ENCODE measurements at places on chromosomes 13 and 19.
A peak's percentile ranks its signal among the peaks of the same experiment; 100 is the strongest.

GRCh38 chr13:39823063-39823713 is 167.7 kb downstream of the COG6 start:
- DNase-seq, result no peak

GRCh38 chr19:5891938-5892771 is 11.4 kb downstream of the NDUFA11 start:
- no peak for DNase-seq

DNA sequence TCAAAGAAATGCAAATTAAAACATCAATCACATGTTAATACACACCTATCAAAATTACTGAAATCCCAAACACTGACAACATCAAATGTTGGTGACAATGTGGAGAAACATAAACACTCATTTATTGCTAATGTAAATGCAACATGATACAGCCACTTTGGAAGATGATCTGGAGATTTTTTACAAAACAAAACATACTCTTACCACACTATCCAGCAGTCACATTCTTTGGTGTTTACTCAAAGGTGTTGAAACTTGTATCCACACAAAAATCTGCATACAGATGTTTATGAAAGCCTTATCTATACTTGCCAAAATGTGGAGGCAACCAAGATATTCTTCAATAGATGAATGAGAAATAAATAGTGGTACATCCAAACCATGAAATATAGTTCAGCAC is 1219.5 kb upstream of the PCDH20 start:
- DNase-seq, result no peak

GRCh38 chr13:50309318-50309717 is 294.1 kb downstream of the KCNRG start:
- no peak for DNase-seq

GRCh38 chr13:100075700-100076587 is 12.9 kb upstream of the PCCA start:
- DNase-seq, result no peak

DNA sequence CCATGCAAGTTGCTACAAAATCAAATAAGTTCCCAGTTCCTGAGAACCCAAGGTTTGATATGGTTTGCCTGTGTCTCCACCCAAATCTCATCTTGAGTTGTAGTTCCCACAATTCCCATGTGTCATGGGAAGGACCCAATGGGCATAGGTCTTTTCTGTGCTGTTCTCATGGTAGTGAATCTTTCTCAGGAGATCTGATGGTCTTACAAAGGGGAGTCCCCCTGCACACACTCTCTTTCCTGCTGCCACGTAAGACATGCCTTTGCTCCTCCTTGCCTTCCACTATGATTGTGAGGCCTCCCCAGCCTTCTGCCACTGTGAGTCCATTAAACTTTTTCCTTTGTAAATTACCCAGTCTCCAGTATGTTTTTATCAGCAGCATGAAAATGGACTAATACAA is 28.5 kb upstream of the TSHZ3 start:
- DNase-seq, result no peak

GRCh38 chr19:46624958-46625661 is at the start of gene PTGIR:
PTGIR (minus strand) TSS chr19:46625089; CDS start chr19:46624225, 864 bp downstream.
- no peak for DNase-seq

- DNase-seq, result no peak
Measured at GRCh38 chr13:68027306-68027705, 797.2 kb upstream of the PCDH9 start.

DNA sequence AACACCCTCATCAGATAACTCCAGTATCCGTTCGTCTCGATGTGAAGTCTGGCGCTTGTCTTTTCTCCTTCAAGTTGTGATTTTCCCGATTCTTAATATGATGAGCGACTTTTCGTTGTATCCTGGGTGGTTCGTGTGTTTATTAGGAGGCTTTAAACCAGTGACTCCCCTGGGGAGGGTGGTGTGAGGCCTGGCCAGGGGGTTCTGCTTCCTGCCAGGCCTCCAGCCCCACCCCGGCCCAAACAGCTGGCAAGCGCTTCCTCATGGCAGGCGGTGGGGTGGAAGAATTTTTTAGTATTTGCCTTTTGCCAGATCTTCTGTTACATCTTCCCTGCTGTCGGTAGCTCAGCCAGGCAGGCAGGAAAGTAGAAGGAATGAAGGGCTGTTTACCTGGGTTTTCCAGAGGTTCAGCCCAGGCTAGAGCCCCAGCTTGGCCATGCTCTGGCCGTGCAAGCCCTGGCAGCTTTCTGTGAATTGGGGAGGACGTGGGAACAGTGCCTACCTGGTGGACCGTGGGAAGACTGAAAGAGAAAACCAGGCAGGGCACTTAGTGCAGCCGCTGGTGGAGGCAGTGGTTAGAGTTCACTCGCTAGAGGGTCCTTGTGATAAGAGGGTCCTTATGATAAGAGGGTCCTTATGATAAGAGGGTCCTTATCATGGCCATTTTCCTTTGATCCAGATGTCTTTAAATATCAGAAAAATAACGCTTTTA is 37.7 kb upstream of the DCUN1D2 start:
- no peak for DNase-seq

- DNase-seq, result no peak
Measured at GRCh38 chr19:3481241-3482090, 1.1 kb upstream of the SMIM24 start.

DNA sequence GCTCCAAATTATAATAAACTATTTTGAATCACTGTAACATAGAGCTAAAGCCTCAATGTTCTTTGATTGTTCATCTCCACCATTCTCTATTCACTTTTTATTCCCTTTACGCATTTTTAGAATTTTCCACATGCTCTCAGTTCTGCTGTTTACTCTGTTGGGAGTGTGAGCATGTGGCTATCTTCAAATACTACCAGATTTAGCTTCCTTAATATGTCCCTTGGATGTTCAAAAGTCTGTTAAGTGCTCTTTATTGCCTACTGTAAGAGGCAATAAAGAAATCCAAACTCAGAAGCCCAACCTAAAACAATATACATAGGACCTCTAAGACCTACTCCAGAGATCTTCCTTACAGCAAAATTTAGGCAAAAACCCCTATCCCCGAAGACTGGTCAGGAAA is 34.5 kb downstream of the MTMR6 start:
- no peak for DNase-seq

GRCh38 chr19:45876411-45877197 is 9.3 kb downstream of the IRF2BP1 start:
- DNase-seq, result peak; percentile 35

- no peak for DNase-seq
Measured at GRCh38 chr19:3881272-3882040, 971 bp downstream of the ATCAY start.

DNA sequence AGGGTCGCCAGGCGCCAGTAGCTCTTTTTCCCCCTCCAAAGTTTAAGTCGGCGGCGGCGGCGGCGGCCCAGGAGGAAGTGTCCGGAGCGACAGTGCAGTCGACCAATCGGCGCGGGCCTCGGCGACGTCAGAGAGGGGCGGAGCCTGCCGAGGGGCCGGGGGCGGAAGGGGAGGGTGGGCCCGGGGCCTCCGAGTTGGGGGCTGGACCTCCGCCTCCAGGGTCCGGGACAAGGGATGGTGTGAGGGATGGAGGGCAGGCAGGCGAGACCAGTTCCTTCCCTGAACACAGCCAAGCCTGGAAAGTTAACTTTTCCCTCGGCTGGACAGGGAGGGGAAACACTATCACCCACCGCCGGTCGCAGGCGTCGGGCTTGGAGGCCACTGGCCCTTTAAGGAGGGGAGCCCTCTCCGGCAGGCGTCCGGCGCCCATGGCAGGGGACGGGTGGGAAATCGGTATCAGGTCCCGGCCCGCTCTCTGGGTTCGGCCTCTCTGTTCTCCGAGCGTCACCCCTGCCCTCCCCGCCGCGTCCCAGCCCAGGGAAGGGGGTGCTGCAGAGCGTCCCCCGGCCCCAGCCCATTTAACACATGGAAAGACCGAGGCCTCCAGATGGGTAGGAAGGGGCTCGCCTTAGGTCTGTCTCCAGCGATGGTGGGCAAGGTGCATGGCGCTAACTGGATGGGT is at the start of gene PRKD2:
PRKD2 (minus strand) TSS at position 81 of the 682 bp plus-strand sequence. CDS start 744 bp downstream, outside the sequence.
- DNase-seq, result peak; percentile 93

GRCh38 chr19:38699027-38699346 is 45.3 kb downstream of the CAPN12 start:
- DNase-seq, result no peak

DNA sequence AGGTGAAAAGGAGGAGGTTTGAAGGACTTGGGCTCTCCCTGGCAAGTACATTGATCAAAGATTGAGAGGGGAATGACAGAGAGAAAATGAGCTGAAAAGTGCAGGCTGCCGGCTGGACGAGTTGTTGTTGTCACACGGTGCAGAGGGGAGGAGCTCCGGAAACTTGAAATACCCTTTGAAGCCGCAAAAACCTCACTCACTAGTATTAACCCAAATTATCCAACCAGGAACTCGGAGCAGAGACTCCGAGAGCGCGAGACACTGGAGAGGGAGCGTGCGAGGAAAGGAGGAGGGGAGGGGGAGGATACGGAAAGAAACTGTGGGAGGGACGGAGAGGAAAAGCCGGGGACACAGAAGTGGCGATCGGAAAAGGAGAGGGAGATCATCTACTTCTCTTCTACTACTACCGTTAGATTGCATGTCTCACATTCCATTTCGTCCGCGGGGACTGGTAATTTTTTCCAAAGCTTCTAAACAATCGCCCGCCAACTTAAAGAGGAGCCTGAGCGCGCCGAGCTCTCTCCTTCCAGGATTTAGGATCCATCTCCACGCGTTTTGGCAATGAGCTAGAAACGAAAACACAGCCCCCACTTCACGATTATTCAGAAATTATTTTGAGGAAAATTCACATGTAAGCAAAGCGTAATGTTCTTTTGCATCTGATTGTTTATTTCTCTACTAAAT is at the start of gene DACH1:
DACH1 (minus strand) TSS at position 74 of the 684 bp plus-strand sequence.
- DNase-seq, result no peak

- no peak for DNase-seq
Measured at GRCh38 chr19:10112037-10112761, 706 bp downstream of the P2RY11 start.

DNA sequence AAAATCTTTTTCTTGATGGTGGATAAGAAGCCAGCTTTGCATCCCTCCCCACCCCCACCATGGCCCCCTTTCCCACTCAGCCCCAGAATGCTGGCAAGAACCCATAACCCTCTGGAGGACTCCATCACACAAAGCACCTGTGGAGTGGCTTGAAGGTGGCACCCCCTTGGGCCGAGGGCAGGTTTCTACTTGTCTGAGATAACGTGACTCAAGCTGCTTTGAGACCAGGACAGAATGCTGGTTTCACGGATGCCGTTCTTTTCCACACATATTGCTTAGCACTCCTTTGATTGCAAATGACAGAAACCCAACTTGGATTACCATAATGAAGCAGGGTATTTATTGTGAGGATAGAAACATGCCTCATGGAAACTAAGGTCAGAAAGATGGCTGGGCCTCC is 82.2 kb downstream of the LACC1 start:
- no peak for DNase-seq

GRCh38 chr13:39603424-39603947 is 493 bp upstream of the LHFPL6 start:
- DNase-seq, result no peak

GRCh38 chr13:24511019-24511815 is 1.4 kb downstream of the PARP4 start:
- peak; percentile 64 for DNase-seq

GRCh38 chr13:26255115-26255514 is 1.2 kb downstream of the CDK8 start:
- DNase-seq, result no peak

DNA sequence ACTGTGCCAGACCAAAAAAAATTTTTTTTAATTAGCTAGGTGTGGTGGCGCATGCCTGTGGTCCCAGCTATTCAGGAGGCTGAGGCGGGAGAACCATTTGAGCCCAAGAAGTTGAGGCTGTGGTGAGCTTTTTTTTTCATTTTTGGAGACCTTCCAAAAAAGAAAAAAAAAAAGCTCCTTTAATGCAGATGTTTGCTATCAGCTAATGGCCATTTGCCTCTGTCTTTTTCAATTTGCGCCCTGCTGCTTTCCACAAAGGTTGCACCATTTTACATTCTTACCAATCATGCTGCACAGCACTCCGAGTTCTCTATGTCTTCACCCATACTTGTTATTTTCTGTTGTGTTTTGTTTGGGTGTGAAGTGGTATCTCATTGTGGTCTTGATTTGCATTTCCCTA is 15.6 kb upstream of the SMARCA4 start:
- DNase-seq, result no peak

DNA sequence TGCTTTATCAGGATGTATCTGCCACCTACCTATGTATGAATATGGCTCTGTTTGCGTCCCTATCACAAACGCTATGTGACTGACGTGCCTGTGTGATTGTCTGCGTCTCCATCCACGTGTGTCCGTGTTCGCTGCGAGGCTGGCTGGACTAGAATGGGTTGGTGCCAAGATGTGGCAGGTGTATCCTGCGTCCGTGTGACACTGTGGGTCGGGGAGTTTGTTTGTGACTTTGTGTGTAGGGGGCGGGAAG is 6.7 kb upstream of the HOOK2 start:
- DNase-seq, result no peak

DNA sequence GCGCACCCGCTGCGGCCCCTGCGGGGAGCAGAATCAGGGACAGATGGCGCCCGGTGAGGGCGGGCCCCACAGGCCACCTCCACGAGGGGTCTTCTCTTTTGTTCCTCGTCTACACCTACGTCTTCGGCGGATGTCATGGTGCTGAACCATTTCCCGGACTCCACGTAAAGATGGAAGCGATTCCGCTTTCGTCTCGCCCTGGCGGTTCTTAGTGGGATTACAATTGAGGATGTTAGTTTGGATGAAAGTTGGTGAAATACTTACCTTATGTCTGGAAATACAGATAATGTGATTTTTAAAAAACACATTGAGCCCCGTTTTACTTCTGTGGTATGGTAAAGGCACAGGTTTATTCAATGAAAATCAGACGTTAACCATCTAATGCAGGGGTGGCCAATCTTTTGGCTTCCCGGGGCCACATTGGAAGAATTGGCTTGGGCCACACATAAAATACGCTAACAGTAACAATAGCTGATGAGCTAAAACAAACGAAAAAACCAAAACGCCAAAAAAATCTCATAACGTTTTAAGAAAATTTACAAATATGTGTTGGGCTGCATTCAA is 1.4 kb upstream of the ZMYM5 start:
- peak; percentile 59 for DNase-seq

DNA sequence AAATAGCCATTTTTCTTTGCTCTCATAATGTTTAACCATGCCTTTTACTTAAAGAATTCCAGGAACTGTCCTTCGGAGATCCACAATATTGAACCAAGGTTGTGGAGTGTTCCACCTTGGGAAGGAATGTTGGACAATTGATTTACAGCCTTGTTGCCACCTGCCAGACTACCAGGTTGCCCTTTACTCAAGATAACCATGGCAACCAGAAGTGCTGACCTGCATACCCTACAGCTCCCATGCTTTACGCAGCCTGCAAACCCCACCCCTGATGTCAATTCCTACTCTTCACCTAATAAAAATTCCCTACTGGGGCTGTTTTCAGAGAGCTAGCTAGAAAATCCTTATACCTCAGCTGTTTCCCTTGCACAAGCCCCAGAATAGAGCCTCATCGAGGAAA is 151.0 kb upstream of the RXFP2 start:
- no peak for DNase-seq

- no peak for DNase-seq
Measured at GRCh38 chr13:40558656-40559055, 107.8 kb downstream of the FOXO1 start.

- no peak for DNase-seq
Measured at GRCh38 chr19:49712397-49712859, 21.5 kb downstream of the CPT1C start.

GRCh38 chr13:76741046-76741445 is 145.2 kb downstream of the KCTD12 start:
- DNase-seq, result no peak

Measured in stimulated activated CD4-positive, alpha-beta T cell treated with anti-CD3 and anti-CD28 coated beads, Interleukin-4, amount 100 ng/mL, for 48 hours (primary cell).